ENCODE measurements at places on chromosomes 16 and 17.

- no peak for DNase-seq
These were observed 215.3 kb downstream of the ZNF423 start for GRCh38 chr16:49640581-49640980.

GRCh38 chr16:88941913-88942909, 34.8 kb downstream of the CBFA2T3 start:
- peak; percentile 81 for DNase-seq

DNA sequence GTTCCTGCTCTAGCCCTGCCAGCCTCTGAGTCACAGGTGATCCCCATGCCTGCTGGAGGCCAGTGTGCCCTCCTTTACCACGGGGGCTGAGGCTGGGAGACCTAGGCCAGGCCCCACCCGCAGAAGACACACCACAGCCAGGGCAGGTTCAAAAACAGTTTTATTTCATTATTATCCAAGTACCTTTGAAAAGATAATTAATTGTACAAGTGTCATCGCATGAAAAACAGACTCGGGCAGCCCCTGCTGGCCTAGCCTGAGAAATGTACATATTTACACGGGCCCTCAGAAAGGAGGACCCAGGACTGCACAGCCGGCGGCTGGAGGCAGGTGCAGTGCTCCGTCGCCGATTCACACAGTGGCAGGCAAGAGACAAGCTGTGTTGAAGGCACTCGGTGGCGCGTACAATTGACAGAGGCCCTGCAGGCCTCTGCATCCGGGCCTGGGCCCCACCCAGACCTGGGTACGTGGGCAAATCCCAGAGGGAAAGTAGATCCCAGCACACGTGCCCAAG, 4.4 kb downstream of the PDIA2 start:
- peak; percentile 66 for DNase-seq

DNA sequence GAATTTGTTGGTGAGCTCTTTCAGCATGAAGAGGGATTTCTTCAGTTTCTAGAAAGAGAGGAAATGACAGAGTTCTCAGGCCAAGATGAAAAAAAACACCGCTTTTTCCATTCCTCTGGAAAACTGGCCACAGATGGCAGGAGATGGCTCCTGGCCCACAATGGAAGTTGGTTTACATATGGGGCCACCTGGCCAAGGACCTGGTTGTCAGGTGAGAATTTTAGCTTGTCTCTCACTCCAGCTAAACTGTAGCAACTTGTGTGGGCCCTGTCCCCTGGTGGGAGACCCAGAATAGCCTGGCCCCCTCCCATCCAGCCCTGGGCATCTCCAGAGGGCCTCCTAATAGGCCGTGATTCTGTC, 33.6 kb downstream of the LGALS9 start:
- DNase-seq, result no peak

- DNase-seq, result no peak
These were observed 380.0 kb upstream of the XYLT1 start for GRCh38 chr16:17850581-17851250.

GRCh38 chr17:75573994-75574393, 13.6 kb upstream of the MYO15B start:
- DNase-seq, result no peak

Measured in Karpas-422 (cell line).